Activated T-helper 17 cell treated with anti-CD3 and anti-CD28 coated beads, Interleukin-2, amount 50 U/mL, for 72 hours (primary cell): ENCODE measurements at places on chromosomes 5 and 9.
A peak's percentile ranks its signal among the peaks of the same experiment; 100 is the strongest.

- ATAC-seq: no peak
Measured at GRCh38 chr9:94984891-94985476, 258.5 kb downstream of the AOPEP start.

GRCh38 chr9:27600256-27600655 is 27.0 kb upstream of the C9orf72 start:
- no peak for ATAC-seq

DNA sequence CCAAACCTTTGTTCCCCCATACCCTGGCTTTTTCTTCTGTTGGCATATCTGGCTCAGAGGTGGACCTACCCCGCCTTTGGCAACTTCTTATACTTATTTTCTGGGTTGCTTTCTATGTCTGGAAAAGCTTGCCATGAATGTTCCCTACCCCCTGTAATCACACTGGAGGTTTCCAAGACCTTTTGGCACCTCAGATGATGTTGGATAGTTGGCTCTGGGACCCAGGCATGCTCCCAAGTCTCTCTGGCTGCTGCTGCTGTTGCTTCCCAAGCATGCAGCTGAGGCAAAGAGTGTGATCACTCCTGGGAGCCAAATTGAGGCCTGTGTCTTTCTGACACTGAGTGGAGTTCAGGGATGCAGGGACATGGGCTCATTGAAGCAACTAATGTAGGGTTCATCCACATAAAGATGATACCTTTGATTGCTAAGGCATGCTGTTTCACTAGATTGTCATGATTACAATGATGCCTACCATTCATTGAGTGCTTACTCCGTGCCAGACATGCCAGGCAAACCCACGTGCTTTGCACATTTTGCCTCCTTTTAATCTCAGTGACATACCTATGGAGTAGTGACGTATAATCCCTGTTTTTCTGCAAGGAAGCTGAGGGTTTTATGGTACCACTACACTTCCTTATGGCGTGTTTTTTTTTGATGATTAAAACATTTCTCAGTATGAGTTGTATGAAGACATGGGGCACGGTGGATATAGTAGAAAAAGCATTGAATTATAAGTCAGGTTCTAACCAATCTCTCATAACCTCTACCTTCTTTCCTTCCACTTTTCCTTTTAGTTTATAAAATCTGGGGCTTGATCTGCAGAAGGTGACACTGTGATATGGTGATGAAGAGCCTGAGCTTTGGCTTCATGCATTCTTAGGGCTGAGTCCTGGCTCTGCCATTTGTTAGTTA is 73.1 kb downstream of the ARHGAP26 start:
- peak; percentile 21 for ATAC-seq

DNA sequence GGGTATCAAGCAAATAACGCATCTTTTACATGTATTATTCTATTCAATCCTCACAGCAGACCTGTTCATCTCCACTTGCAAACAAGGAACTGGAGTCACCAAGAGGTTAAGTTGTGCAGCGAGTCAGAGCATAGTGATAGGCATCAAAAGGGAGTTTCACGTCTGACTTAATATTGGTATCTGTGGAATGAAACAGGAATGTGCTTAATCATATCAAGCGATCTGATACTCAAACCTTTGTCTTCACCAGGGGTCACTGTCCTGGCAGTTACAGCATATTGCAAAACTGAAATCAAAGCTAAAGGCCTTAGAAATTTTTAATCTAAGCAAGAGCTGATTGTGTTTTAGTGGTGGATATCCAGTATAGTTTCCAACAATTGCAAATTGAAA is 271.6 kb downstream of the PLK2 start:
- no peak for ATAC-seq

GRCh38 chr9:27632254-27632653 is 59.0 kb upstream of the C9orf72 start:
- no peak for ATAC-seq

DNA sequence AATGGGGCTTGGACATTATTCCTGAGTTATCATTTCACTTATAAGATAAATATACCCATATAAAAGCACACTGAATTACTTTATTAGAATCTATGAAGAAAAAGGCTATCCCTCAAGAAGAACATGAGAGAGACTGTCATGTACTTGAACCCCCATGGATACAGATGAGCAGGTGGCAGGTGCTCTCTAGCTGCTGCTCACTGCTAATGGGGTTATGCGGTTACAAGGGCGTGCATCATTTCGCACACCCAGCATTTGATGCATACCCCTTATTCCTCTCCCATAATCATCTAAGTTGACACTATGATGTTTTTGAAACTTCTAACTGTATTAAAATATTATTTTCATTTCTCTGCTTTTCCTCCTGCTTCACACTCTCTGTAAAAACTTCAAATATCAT is 16.4 kb downstream of the ITK start:
- ATAC-seq: no peak
